ENCODE measurements at places on chromosomes 12 and 14.

DNA sequence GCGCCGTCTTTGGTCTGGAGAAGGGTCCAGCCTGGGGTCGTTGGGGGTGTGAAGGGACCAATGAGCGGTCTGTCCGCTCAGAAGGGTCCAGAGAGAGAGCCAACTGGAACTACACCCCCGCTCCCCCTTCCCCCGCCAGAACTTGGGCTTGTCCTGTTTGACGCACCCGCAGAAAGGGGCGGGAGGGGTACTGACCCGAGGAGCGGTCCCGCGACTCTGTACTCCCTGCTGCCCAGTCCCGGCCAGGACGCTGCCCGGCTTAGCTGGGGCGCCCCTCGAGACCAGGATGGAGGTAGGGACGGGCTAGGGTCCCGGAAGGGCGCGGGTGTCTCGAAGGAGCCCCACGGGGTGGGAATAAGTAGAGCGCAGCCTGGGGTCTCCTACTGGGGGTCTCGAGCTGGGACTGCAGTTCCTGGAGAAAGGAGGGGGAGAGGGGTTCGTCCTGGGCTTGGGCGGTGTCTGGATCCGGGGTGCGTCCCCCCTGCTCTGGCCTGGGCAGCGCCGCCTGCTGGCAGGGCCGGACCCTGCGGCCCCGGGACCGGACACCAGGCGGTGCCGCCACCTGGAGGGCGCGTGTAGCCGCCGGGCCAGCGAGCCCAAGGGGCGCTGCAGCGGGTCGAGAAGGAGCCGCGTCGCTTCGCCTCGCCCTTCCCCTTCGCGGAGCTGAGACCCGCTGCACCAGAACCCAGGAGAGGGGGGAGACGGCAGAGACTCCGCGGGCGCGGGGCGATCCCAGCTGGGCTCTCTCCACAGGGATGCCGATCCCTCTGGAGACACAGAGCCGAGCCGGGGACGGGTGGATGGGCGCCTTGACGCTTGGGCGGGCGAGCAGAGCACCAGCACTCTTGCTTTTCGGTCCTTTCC, 3.8 kb upstream of the CACNB3 start:
- DNase-seq, result peak; percentile 91

DNA sequence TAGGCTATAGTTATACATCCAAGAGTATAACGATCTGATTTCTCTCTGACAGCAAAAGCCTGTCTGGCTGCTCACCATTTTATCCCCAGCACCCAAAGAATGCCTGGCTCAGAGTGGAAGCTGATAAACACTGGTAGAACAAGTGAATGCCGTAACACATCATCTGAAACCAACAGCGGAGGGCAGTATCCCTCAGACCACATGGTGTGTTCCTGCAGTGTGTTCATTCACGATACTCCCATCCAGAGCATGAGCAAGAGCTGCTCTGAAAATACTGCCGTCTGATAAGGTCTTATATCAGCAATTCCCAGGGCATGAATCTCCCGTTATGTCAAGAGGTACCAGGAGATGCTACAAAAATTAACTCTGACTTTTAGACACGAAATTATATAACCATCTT, 95.9 kb downstream of the TTC7B start:
- no peak for DNase-seq

GRCh38 chr14:52363961-52364360, 49.8 kb downstream of the PTGER2 start:
- no peak for DNase-seq

- no peak for DNase-seq
Measured at GRCh38 chr14:102189874-102190273, 50.2 kb downstream of the WDR20 start.
